Stimulated activated CD4-positive, alpha-beta T cell treated with anti-CD3 and anti-CD28 coated beads, Interleukin-1b, Interleukin-23, amount 100 ng/mL, for 24 hours (primary cell): ENCODE measurements at places on chromosomes 3 and 15.

DNA sequence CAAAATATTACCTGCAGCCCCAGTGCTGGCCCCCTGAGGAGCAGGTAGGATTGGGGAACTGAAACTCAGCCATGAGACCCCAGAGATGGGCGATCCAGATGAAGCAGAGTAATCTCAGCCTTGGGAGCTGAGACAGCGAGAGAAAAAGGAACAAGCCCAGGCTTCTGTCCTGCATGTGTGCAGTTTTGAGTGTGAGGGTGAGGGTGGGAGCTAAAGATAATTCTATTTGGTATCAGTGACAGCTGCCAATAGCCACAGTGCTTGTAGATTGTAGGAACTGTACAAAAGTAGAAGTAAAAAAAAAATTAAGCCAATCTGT lies 5.9 kb downstream of the ATP8B4 start:
- DNase-seq, result no peak

DNA sequence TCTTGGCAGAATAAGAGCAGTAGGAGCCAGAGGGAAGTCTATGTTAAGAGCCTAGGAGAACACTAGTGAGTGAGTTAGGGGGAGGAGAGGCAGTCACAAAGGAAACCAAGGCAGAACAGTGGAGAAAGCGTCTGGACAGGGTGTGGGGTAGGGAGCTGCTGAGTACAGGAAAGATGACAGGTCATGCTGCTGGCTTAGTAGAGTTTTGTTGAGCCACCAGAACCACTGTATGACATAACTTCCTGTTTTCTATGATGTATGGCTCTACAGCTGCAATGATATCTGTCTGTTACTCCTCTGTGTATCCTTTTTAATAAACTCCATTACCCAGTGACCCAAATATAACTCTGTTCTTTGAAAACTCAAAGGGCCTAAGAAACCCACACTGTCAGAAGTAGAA lies 10.6 kb upstream of the STT3B start:
- no peak for DNase-seq

- no peak for DNase-seq
Measured at GRCh38 chr3:12483410-12483809, 870 bp upstream of the TSEN2 start.

- DNase-seq, result no peak
Measured at GRCh38 chr3:157220211-157220610, 60.3 kb upstream of the CCNL1 start.

DNA sequence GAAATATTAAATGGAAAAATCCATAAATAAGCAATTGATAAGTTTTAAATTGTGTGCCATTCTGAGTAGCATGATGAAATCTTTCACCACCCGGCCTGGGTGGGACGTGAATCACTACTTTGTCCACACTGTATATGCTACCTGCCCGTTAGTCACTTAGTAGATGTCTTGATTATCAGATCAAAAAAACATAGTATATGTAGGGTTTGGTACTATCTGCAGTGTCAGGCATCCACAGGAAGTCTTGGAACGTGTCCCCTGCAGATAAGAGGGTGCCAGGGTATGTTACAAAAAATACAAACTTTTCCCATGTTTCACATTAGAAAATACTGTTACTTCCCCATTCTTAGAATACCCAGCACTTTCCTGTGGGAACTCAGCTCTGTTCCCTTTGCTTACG lies 35.2 kb downstream of the FAM81A start:
- DNase-seq, result no peak

DNA sequence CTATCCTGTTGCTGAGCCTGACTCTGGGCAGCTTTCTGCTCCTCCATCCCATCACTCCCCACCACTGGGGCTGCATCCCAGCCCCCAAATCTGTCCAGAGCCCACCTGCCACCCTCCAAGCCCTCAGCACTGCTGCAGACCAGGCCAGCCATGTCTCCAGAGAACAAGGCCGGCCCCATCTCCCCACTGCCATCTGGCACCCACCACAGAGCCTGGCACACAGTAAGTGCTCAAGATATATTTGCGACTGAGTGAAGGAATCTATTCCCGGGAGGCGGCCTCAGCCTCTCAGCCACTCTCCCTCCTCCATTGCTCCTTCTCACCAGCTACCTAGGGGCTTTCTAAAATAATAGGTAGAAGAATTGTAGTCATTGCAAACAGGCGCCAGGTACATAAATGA lies 4.8 kb downstream of the PLXND1 start:
- no peak for DNase-seq

DNA sequence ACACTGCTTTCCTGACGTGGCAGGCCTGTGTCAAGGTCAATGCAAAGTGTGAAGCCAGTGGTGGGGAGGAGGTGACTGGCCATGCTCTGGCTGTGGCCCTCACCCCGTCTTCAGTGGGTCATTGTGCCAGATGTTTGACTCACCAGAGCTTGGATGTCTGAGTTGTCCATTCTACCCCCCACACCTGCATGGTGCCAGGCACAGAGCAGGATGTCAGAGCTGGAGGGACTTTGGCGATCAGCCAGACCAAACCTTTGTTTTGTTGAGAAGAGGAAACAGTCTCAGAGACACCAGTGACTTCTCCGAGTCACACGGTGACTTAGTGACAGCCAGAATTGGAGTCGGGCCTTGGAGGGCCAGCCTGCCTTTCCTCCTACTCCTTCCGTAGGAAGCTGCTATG lies 49.5 kb downstream of the SMAD6 start:
- no peak for DNase-seq

GRCh38 chr15:56659197-56659596 lies 74.1 kb downstream of the ZNF280D start:
- DNase-seq, result no peak

- no peak for DNase-seq
Measured at GRCh38 chr3:138205527-138205926, 18.4 kb downstream of the ARMC8 start.

DNA sequence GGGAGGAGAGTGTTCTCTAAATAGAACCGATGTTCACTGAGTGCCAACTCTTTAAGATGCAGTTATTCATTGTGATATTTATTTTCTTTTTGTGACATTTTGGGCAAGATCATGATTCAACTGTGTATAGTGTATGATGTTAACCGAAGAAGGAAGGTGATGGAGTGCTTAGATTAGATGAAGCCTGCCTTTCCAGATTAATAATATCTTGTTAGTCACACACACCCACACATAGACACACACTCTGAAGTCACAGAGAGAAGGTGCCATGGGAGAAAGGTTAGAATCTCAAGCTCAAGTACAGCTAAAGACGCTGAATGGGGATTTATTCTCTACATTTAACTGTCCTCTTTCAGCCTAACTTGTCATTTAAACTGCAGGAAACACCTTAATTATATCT lies 77.0 kb downstream of the SLC9A9 start:
- DNase-seq, result no peak

- no peak for DNase-seq
Measured at GRCh38 chr3:183437666-183438564, 9.5 kb upstream of the MCF2L2 start.

DNA sequence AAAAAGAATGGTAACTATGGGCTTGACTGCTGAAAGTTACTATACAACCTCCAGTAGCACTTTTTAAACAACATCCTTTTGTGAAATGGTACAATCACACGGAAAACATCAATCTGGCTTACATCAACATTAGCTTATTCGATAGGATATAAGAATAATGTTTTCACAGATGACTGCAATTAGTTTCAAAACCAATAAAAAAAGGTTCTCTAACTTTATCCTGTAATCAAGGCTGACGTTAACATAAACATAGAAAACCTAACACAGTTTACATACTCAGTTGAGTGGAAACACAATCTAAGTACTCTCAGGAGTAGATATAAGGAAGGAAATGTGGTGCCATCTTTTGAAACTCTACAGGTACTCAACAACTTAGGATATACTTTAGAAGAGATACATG lies 102.2 kb downstream of the DLG1 start:
- DNase-seq, result no peak

- DNase-seq, result no peak
Measured at GRCh38 chr15:100335335-100335999, 6.3 kb downstream of the ADAMTS17 start.

DNA sequence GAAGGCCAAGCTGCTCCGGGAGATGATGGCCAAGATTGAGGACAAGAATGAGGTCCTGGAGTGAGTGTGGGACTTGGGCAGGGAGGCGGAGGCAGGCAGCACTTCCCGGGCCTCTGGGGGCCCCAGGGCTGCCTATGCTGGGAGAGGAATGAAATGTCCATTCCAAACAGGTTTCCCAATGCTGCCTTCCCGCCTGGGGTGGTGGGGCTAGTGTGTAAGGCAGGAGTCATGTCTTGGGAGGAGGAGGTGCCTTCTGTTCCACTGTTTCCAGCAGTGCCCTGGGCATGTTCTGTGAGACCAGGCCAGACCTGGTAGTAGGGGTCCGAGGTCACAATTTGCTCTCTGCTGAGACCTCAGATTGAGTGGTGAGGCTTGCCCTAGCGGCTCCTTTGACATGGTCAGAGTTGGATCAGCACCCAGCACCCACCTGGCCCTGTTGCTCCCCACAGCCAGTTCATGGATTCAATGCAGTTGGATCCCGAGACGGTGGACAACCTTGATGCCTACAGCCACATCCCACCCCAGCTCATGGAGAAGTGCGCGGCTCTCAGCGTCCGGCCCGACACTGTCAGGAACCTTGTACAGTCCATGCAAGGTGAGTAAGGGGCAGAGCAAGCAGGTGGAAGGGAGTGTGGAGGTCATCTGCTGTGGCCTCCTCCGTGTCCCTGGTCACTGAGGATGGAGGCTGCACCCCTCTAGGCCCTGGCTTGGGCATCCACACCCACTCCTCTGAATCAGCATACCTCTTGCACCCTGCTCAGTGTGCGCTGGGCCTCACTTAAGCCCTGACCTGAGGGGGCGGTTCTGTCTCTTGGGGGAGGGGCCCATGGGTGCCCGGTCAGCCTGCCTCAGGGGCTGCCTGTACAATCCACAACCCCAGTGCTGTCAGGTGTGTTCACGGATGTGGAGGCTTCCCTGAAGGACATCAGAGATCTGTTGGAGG lies 27.3 kb downstream of the PTPN23 start:
- no peak for DNase-seq

- DNase-seq, result no peak
Measured at GRCh38 chr15:51046799-51047449, 47.8 kb downstream of the TNFAIP8L3 start.

DNA sequence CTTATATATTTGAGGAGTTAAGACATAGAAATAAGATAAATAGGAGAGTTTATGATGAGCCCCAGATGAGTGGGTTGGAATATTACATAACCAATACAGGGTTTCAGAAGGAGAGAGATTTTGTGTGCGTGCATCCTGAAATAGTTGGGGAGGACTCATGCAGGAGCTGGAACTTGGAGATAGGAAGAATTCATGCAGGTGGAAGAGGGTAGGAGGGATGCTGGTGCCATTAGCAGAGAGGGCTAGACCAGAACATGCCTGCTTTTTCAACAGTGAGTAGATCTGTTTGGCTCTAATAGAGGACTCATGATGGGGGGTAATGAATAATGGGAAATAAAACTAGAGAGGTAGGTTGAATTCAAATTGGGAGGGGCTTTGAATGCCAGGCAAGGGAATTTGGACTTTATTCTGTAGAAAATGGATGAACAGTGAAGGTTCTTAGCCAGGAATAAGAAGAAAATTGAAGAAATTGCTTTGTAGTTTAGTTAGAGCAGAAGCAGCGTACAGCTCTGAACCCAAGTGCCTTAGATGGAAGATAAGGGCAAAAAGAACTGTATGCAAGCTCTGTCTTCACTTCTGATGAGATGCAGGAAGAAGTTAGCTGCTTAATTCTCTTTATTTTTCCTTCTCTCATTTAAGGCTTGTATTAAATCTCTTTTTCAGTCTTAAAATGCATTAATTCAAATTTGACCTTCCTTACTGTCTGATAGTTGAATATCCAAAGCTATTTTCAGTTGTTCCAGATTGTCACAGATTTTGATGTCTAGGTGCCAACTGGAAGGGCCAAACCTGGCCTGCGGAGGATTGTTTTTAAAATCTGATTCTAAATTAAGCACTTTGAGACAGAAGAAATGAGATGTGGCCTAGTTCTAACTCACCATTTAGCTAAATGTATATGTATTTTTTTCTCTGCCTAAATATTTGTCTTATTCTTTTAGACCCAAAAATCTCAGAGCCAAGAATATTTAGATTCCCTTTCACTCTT lies 86.3 kb downstream of the PPM1L start:
- no peak for DNase-seq

GRCh38 chr3:194938845-194939531 lies 253.3 kb downstream of the FAM43A start:
- no peak for DNase-seq

- DNase-seq, result no peak
Measured at GRCh38 chr3:16118396-16118795, 56.1 kb upstream of the GALNT15 start.

- no peak for DNase-seq
Measured at GRCh38 chr3:25297667-25298585, 130.1 kb upstream of the RARB start.

DNA sequence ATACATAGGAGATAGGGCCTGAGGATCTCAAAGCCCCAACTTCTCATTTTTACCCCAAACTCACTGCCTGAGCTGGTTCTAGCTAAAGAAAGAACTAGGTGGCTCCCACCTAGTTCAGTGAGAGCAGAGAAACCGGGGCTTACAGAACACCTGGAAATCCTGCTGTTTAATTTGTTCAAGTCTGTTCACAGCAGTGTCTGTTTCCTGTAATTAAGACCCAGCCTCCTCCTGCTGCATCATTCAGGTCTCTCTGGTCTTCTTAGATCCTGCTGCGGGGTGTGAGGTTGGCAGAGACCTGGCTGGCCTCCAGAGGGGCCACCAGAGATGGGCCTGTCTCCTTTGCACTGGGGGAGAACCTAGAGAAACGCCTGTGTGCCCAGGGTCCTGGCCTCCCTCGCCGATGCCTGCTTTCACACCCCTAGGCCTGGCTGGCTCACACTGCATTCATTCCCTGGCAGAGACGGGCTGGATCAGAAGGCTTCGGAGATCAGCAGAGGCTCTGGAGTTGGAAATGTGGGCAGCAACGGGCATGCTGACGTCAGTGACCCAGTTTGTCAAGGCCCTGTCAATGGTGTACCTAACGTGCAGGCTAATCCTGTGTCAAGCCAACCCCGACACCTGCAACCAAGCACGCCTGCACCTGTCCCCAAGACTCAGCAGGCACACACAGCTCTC lies 4.9 kb upstream of the CHRNA3 start:
- no peak for DNase-seq

GRCh38 chr3:42497009-42497731 lies 5.3 kb upstream of the VIPR1 start:
- no peak for DNase-seq

GRCh38 chr3:11463591-11463990 lies 180.1 kb downstream of the VGLL4 start:
- DNase-seq, result no peak

- DNase-seq, result no peak
Measured at GRCh38 chr3:10272977-10273376, 19.8 kb downstream of the GHRL start.

DNA sequence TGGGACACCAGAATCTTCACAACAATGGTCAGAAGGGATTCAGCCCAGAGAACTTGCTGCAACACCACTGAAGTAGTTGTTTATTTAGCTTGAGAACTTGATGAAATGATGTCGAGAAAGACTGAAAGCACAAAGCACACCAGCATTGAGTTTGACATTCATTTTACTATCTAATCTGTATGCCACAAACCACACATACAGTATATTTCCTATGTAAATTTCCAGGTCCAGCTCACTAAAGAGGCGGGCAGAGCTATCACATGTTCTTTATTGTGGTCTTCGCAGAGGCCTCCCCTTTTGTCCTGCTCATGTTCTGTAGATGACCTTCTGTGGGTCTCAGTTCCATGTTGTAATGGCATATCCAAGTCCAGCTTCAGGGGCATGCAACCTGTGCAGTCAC lies 10.4 kb upstream of the FMN1 start:
- DNase-seq, result no peak
